ENCODE measurements at places on chromosomes 12 and 14.
A peak's percentile ranks its signal among the peaks of the same experiment; 100 is the strongest.

GRCh38 chr14:68661226-68662225 is 131.3 kb downstream of the ZFP36L1 start:
- DNase-seq = peak; percentile 9

DNA sequence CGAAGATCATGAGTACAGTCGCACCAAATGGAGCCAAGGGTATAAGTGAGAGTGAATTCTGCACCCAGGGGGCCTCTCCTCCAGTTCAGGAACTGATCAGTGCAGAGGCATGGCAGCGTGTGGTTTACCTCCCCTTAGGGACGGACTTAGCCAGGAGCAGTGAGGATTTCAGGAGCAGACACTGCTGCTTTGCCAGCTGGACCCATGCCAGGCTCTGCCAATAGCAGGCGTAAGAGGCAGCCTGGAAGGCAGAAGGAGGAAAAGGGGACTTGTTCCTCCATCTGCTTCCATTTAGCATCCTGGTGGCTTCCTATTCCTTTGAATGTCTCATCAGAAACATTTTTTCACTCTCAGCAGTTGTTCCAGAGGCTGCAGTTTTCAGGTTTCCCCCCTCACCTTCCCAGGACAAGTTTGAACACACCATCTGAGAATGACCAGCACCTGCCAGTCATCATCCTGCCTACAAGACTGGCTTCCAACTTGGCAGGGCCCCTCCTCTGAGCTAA is 137.0 kb upstream of the LMNTD1 start:
- no peak for DNase-seq

DNA sequence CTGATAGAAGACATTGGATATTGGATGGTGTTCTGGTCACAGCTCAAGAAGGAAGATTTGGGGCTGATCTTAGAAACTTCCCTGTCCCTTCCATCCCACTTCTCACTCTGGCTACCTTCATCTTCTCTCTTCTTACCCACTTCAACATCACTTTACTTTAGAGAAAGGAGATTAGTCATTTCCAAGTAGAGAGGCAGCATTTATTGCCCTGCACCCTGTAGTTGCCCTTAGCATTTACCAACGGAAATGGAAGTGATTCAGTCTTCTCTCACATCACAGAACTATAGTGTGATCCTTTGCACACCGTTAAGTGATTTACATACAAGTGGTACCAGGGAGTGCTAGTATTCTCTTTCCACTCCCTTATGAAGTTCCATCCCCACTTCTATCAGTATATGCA is 52.4 kb downstream of the PHLDA1 start:
- no peak for DNase-seq

DNA sequence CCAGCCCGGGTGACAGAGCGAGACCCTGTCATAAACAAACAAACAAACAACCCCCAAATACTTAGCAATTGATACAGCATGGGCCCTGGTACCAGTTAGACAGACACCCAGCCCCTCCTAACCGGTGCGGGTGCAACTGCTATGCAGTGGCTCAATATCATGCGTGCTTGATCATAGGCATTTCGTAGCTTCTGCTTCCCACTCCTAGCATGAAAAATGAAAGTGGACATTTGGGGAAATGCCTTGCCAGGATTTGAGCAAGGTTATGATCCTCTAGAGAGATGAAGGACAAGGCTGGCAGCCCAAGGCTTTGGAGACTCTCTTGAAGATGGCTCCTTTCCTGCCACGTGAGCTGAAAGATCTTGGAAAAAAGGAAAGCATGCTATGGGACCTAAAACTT is 13.7 kb downstream of the FGF6 start:
- no peak for DNase-seq

GRCh38 chr14:36718216-36718615 is 56.6 kb downstream of the PAX9 start:
- DNase-seq = no peak

- DNase-seq = peak; percentile 86
These were observed 87.6 kb downstream of the SEC23A start for GRCh38 chr14:39015360-39015961.

DNA sequence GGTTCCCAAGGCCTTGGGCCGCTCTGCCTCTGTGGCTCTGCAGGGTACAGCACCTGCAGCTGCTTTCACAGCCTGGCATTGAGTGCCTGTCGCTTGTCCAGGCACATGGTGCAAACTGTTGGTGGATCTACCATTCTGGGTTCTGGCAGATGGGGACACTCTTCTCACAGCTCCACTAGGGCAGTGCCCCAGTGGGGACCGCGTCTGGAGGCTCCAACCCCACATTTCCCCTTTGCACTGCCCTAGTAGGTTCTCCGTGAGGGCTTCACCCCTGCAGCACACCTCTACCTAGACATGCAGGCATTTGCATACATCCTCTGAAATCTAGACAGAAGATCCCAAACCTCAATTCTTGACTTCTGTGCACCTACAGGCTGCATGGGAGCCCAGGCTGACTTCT is 19.2 kb upstream of the ASPG start:
- no peak for DNase-seq

GRCh38 chr12:119949594-119949993 is 39.4 kb upstream of the BICDL1 start:
- no peak for DNase-seq

- no peak for DNase-seq
These were observed 561.0 kb upstream of the TBX3 start for GRCh38 chr12:115245020-115245419.

GRCh38 chr12:93192878-93193277 is 184.8 kb upstream of the NUDT4 start:
- DNase-seq = no peak

GRCh38 chr14:104150136-104151025 is 12.0 kb downstream of the KIF26A start:
- no peak for DNase-seq

DNA sequence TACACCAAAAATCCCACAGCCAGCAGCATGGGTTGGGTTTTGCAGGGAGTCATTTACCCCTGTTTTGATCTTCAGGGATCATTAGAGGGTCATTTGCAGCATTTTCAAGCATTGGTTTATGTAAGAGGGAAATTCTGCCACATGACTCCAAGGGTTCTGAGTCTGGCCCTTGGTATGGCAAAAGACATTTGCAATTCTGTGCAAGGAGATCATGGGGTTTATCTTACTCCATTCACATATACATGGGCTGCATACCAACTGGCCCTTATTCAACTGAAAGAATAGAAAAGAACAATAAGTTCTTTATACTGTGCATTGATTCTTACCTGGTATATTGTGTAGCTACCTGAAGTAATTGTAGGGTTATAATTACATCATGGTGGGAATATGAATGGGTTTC is 13.7 kb downstream of the SIX4 start:
- no peak for DNase-seq

- DNase-seq = no peak
These were observed 94.1 kb downstream of the SLC2A13 start for GRCh38 chr12:40011775-40012129.

- no peak for DNase-seq
These were observed 21.3 kb upstream of the HSP90B1 start for GRCh38 chr12:103908877-103909276.

- DNase-seq = peak; percentile 88
These were observed 8.5 kb downstream of the CTDSP2 start for GRCh38 chr12:57837864-57838562.

DNA sequence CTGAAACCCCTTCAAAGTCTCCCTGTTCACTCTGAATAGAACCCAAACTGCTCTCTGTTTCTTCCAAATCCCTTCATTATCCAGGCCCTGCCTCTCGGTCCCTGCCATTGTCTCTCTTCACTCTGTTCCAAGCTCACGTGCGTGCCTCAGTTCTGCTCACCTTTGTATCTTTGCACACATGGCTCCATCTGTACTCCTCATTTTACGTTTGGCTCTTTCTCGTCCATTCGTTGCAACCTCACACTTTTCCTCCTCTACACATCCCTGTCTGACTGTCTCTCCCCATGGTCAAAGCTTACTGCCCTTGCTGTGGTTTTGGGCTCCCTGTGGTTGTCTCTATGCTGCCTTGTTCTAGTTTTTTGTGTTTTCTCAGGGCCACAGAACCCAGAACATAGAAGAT is 1054.5 kb downstream of the BCL11B start:
- DNase-seq = no peak

DNA sequence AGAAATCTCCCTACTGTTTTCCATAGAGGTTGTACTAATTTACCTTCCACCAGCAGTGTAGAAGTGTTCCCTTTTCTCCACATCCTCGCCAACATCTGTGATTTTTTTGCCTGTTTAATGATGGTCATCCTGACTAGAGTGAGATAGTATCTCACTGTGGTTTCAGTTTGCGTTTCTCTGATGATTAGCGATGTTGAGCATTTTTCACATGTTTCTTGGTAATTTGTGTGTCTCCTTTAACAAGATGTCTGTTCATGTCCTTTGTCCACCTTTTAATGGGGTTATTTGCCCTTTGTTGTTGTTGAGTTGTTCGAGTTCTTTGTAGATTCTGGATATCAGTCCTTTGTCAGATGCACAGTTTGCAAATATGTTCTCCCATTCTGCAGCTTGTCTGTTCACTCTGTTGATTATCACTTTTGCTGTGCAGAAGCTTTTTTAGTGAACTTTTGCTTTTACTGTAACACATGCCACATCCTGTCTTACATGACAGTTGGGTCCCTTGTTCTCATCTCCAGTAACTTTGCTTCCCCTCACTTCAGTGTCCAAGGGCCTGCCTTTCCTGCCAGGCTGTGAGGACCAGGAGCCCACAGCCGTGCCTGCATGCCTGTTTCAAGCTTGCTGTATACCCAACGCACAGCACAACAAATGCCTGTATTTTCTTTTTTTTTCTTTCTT is 64.9 kb downstream of the SPRING1 start:
- DNase-seq = peak; percentile 78

GRCh38 chr12:113191227-113191626 is 5.7 kb downstream of the RITA1 start:
- DNase-seq = no peak

DNA sequence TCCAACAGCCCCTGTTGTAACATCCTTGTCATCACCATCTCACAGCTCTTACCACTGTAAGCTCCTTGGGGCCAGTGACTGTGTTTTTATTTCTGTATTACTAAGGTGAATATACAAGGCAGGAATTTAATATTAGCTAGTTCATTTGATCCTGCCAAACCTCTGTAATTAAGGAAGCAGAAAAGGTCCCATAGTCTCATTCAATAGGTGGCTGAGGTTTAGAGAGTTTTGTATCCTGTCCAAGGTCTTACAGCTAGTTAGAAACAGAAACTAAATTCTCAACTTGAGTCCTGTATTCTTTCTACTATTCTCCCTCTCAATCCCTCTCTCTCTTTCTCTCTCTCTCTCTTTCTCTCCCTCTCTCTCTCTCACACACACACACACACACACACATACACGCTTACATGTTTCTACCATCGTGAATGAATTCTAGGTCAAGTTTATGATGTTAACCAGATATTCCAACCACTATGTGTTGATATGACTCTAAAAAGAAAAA is 543 bp upstream of the GLIPR1 start:
- DNase-seq = peak; percentile 11

DNA sequence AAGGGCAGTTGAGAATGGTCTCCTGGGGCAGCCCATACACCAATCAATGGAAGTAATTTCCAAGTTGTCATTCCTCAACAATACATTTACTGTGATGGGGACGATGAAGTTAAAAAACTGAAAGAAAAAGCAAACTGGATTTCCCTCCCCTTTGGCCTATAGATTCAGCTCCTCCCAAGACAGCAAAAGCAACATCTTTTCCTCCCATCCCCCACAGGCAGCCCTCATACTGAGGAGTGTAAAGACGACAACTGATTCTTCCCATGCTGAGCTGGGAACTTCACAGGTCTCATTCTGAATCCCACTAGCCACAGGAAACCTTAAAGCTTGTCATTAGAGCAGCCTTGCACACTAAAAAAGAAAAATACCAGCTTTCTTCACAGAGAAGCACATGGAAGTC is 48.5 kb downstream of the PITPNM2 start:
- DNase-seq = no peak

- DNase-seq = no peak
These were observed 1.6 kb upstream of the RBMS2 start for GRCh38 chr12:56520048-56520447.

DNA sequence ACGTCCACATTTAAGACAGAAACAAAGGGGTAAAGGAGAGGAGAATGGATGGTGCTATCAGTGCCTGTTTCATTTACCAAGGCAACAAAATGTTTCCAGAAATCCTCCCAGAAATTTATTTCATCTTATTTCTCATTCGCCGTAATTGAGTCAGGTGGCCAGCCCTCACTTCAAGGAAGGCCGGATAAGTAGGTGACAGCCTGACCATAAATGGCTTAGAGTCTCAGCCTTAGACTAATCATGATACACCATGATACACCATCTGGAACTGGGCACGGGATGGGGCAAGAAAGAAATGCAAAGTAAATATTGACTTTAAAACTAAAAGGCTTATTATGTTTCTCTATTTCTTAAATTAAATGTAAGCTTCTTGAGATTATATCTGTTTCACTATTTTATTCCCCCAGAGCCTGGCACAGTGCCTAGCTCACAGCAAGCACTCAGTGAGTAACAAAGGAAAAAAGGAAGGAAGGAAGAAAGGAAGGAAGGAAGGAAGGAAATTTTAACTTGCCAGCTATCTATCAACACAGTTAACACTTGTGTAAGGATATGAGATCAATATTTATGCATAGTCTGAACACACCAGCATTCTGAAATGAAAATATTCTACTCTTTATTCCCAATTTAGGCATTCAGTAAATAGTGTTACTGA is 106.1 kb upstream of the FSCB start:
- no peak for DNase-seq

DNA sequence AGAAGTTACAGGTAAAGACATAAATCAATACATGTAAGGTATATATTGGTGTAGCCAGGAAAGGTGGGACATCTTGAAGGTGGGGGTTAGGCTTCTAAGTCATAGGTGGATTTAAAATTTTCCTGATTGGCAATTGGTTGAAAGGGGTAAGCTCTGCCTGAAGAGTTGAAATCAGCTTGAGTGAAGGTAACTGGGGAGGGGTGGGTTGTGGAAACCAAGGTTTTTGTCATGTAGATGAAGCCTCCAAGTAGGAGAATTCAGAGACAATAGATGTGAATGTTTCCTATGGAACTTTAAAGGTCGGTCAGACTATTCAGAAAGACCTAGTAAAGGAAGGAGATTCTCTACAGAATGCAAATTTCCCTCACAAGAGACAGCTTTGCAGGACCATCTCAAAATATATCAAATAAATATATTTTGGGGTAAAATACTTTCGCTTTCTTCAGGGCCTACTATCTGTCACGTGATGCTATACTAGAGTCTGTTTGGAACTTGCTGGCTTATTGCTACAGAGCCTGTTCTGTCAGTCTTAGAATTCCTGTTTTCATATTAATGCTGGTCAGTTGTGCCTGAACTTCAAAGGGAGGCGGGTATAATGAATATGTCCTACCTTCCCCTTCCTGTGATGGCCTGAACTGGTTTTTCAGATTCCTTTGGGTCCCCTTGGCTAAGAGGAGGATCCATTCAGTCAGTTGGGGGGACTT is 20.6 kb upstream of the SPATA7 start:
- no peak for DNase-seq

All from Kasumi-1 (cell line).